ENCODE measurements at places on chromosomes 5 and 9.

DNA sequence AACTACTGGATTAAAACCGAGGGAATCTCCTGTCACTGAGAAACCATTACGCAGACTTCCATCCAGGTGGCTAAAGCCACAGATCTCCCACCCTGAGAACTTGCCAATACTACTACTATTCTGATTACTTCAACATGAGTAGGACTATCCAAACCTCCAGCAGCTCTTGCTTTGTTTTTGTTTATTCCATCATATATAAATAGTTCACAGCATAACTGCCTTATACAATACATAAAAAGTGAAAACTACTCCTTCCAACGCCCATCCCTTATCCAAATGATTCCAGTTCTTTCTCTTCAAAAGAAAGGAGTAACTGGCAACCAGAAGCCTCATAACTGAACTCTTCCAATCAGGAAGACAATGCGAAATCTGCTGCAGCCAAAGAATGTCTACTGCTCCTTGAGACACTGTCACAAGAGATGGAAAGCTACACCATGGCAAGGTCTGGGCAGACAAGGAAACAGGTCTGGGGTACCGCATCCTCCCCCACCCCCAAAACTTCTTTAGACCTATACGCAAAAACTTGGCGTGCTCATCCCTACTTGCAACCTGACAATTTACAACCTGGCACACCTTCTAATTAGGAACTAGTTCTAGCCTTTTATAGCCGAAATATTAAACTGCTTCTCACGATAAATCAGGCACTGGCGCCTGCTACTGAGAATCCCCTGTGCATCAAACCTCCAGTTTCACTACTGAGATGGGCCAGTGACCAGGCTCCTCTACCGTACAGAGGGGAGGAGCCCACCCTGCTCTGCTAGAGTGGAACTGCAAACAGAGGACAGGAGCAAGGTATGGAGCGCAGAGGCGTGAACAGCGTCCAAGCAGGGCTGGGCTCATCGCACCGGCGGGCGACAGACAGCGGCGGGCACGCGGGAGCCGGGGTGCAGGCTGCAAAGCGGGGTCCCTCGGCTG, 986 bp downstream of the PLPP1 start:
- DNase-seq: peak; percentile 81

DNA sequence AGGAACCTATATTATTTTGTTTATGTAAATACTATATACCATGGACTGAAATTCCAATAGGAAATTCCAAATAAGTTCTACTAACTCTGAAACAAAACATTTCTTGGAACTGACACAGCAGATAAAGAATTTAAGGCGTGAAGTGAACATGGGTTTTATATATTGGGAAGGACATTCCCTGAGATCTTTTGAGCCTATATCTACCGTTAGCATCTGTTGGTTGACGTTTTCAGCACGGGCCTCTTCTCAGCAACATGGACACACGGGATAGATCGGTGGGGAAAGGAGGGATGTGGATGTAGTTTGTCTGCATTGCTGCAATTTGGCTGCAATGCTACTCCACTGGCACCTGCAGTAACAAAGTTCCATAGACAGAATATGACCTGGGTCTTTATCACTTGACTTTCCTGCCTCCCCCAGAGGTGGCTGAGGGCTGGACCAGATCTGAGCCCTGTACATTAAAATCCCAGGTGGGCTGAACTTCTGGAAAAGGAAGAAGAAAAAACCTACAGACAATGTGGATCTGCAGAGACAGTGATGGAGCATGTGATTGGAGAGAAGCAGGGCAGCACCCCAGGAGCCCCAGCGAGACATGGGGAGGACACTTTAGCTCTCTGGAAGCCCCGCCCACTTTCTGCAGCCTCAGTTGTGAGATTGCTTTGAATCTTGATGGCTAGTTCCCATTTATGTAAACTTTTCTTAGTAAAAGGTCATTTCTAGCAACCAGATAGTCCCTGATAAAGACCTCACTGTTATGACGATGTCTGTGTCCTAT, 91.2 kb upstream of the CPEB4 start:
- no peak for DNase-seq

GRCh38 chr9:86287013-86287412, 4.7 kb upstream of the ISCA1 start:
- DNase-seq: peak; percentile 24

DNA sequence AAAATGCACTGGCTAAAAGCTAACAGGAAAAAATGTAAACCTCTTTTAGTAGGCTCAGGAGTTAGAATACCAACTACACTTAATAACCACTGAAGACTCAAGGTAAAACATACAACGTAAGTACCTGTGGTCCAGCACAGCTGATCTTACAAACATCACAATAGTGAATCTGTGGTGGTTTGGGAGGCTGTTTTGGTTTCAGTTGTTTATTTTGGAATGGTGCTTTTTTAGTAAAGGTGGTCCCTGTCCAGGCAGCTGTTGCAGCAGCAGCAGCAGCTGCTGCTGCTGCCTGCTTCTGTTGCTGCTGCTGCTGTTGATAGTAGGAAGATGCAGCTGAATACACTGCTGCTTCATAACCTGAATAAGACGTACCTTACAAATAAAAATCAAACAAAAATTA, 37.9 kb downstream of the ZFR start:
- no peak for DNase-seq

- DNase-seq: no peak
Observed at GRCh38 chr5:131682826-131683225, 47.8 kb upstream of the RAPGEF6 start.

GRCh38 chr9:131661568-131662288, 78.1 kb downstream of the RAPGEF1 start:
- DNase-seq: no peak

GRCh38 chr5:135229122-135229521, 169.9 kb downstream of the MACROH2A1 start:
- DNase-seq: no peak

GRCh38 chr9:116589392-116590354, 97.4 kb upstream of the TRIM32 start:
- DNase-seq: peak; percentile 36

DNA sequence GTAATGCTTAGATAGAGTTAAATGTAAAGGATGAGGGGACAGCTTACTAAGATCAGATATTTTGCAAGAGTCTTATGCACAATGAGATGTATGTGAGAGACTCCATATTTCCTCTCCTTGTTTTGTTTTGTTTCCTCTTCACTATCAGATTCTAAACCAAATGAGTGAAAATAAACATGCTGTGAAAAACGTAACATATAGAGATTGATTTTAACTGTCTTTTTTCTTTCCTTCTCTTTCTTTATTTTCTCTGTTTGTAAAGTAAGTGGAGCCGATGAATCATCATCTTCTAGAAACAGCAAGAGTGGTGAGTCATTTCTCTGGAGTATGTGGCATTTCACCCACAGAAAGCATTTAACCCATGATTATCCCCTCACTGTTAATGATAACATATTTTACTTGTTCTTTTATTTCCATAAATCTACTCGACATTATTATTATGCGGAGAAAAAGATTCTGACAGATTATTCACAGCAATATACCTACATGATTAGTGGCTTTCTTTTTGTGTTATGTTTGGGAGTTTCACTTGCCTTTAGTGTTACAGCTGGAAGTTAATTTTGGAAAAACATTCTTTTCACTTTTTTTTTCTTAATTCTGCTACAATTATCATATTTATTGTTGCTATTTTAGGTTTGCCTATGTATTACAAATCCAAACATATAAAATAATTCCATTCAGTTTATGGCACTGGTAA, 2.1 kb upstream of the ANXA1 start:
- no peak for DNase-seq

DNA sequence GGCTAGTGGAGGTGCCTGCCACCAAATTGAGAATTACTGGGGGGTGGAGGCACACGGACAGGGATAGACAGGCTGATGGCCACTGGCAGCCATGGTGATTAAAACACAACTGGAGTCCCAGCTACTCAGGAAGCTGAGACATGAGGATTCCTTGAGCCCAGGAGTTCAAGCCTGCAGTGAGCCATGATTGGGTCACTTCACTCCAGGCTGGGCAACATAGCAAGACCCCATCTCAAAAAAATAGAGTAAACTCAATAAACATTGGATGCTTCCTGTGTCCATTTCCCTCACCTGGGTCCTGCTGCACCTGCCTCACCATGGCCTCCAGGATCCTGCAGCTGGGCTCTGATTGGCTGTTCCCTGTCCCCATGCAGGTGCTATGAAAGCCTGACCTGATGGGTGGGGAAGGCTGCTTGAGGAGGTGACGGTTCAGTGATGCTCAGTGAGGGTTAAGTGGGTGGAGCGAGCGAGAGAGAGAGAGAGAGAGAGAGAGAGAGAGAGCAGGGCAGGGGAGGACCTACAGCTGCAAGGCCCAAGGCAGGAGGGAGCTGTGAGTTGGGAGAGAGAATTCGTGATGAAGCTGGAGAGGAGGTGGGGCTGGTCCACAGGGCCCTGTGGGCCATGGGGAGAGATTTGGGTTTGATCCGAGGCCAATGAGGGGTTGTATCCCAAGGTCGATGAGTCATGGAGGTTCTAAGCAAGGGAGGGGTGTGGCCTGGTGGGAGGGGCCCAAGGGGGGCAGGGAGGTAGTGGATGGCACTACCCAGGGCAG, 36.7 kb upstream of the FUBP3 start:
- no peak for DNase-seq

- DNase-seq: peak; percentile 23
Observed at GRCh38 chr5:178419196-178419595, 171.0 kb downstream of the COL23A1 start.

DNA sequence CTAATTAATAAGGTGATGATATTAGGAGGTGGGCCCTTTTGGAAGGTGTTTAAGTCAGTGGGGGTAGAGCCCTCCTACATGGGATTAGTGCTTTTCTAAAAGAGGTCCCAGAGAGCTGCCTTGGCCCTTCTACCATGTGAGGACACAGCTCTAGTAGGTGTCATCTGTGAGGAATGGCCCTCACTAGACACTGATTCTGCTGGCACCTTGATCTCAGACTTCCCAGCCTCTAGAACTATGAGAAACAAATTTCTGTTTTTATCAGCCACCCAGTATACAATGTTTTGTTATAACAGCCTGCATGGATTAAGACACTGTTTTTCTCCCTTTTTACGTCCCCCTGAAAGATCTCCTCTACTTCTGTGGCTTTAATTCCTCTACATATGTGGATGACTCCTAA, 31.6 kb downstream of the ACER2 start:
- no peak for DNase-seq

GRCh38 chr9:106861640-106862109, 1.3 kb upstream of the ZNF462 start:
- peak; percentile 43 for DNase-seq

DNA sequence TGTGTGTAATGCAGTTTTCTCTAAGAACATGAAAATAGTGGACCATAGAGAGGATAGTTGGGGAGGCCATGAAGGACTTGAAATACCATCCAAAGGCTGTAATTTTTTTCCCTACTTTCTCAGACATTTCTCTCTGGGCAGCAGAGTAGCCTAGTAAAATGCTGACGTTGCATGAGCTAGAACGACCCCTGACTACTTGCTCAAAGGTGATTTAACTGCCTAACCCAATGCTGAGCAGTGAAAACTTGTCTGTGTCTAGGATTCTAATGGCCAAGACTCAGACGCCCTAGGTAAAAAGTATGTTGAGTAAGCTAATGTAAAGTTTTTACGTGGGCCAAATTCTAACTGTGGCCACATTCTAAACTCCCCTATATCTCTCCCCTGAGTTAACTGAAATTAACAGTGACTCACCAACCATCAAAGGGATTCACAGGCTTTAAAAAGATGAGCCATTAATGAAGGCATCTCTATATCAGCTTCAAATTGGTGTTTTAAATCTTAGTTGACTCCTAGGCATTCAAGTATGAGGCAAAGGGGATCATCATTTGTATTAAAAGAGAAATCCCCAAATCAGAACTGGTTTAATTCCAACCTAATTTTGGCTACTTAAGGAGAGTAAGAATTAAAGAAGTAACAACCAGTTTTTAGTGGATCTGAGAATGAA, 121.0 kb upstream of the GAS1 start:
- no peak for DNase-seq

DNA sequence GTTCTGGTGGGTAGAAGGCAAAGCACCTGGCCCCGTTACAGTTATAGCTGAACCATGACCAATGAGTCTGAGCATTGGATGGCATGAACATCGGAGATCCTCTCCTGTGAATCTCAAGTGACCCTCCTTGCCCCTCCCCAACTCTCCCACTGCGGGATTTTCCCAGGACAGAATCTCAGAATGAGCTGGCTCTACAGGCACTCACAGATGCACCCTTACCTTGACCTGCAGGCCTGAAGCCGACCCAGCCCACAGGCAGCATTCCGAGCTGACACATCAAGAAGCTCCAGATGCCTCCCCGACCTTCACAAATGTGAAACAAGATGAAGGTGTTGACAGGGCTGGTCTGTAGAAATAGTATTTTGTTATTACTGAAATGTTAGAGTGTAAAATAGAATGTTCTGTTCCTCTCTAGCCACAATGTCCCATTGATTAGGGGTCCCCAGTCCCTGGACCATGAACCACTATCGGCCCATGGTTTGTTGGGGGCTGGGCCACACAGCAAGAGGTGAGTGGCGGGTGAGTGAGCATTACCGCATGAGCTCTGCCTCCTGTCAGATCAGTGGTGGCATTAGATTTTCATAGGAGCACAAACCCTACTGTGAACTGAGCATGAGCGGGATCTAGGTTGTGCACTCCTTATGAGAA, 263.4 kb downstream of the AUH start:
- DNase-seq: no peak

DNA sequence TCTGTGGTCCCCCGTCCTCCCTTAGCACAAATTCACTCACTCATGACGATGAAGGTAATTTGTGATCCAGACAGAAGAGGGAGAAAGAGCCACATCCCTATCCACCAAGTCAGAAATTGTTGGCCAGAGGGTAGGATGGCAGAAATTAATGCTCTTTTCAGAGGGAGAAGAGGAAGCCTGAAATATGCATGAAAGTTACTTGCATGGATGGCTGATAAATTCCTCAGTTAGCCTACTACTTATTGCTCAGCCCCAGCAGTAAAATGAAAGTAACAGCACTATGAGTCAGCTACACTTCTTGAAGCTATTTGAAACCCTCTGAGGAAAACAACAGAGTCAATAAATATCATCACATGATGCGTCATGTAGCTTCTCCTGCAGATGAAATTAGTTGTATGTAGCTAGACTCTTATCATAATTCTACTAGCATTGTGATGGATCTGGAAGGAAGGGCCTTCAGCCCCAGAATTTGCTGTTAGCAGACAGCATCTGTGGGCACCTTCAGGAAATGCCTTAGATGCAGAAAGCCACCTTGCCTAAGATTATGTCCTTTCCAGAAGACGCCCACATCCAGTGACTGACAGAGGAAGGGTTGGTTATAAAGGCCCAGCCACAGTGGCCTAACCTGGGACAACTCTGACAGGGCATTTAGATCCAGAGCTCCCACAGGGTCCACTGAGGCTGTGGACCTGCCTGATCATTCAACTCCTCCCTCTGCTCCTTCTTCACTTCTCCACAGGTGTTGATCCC, 81.2 kb upstream of the CCDC112 start:
- no peak for DNase-seq

GRCh38 chr9:122127396-122127798, 32.2 kb downstream of the NDUFA8 start:
- no peak for DNase-seq

GRCh38 chr5:17182494-17182893, 34.9 kb upstream of the BASP1 start:
- DNase-seq: no peak

GRCh38 chr5:669111-669841, 23.9 kb downstream of the TPPP start:
- DNase-seq: peak; percentile 71

GRCh38 chr5:120803282-120803681, 339.2 kb downstream of the PRR16 start:
- DNase-seq: peak; percentile 4
